ENCODE measurements at places on chromosomes 6 and 20. TPM values are rescaled to one million over a fixed set of nuclear protein-coding genes. Genes with fewer than 3 reads are reported as not detected.

The CCN6 gene
- 3.5 TPM for polyA plus RNA-seq

The CCM2L gene
- polyA plus RNA-seq: 7.6 TPM

The SPATS1 gene
- polyA plus RNA-seq: not detected

The GNAS-AS1 gene
- polyA plus RNA-seq: 0.94 TPM

The ZNF391 gene
- polyA plus RNA-seq: 13.3 TPM

The PGBD1 gene
- 9.4 TPM for polyA plus RNA-seq

The SPATA25 gene
- polyA plus RNA-seq: 3.1 TPM

The SNX9 gene
- polyA plus RNA-seq: 49.8 TPM

The DPPA5 gene
- polyA plus RNA-seq: not detected

The ANKEF1 gene
- polyA plus RNA-seq: 7.6 TPM

The PPP1R3G gene
- polyA plus RNA-seq: 2.1 TPM

The JARID2 gene
- polyA plus RNA-seq: 30.5 TPM

The BAG2 gene
- 6.1 TPM for polyA plus RNA-seq

The C6orf15 gene
- polyA plus RNA-seq: not detected

The SLC44A4 gene
- 44.6 TPM for polyA plus RNA-seq

The CPNE5 gene
- 12.5 TPM for polyA plus RNA-seq

The FOXS1 gene
- polyA plus RNA-seq: 7.3 TPM

The ELOVL2 gene
- 9.5 TPM for polyA plus RNA-seq

The CRISP3 gene
- 0.42 TPM for polyA plus RNA-seq

The RIMS4 gene
- polyA plus RNA-seq: 0.99 TPM

The IRAK1BP1 gene
- 13.6 TPM for polyA plus RNA-seq
